IMR-90 (cell line): ENCODE measurements at places on chromosomes 5 and 9. TPM values are rescaled to one million over a fixed set of nuclear protein-coding genes. Genes with fewer than 3 reads are reported as not detected.

- DNase-seq = no peak
Measured at GRCh38 chr9:128280084-128280622, 4.1 kb downstream of the SWI5 start.

- DNase-seq = no peak
Measured at GRCh38 chr9:73133921-73134407, 17.7 kb upstream of the ANXA1 start.

- no peak for DNase-seq
Measured at GRCh38 chr9:93125331-93125894, 8.6 kb downstream of the NINJ1 start.

The IFNA13 gene
- total RNA-seq = not detected in 2 replicates

DNA sequence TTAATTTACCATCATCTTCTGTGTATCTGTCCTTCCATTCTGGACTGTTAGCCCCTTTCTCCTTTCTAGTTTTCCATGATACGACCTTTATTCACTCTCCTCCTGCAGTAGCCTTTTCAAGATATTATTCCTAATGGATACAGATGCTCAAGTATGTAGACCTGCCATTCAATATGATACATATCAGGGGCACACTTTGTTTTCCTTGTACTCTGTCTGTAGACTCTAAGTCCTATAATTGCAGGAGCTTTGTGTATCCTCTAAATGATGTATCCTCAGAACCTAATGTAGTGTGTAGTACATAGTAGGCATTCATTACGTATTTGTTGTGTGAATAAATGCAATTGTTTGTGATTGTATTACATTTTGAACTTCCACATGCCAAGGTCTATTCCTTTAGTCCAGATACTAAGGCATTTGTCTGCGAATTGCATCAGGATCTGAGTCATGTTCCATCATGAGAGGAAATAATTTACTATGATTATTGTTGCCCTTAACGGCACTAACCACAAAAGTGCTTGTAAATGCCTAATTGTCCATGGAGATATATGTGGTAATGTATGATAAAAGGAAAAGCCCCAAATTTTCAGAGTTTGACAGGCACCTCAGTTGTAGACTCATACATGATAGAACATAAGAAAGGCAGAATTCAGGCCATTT, 57.1 kb upstream of the IZUMO3 start:
- no peak for DNase-seq

The C9orf72 gene
- total RNA-seq = 3.4 and 5.0 TPM in 2 replicates

GRCh38 chr9:24846248-24846912, 300.7 kb upstream of the IZUMO3 start:
- no peak for DNase-seq

DNA sequence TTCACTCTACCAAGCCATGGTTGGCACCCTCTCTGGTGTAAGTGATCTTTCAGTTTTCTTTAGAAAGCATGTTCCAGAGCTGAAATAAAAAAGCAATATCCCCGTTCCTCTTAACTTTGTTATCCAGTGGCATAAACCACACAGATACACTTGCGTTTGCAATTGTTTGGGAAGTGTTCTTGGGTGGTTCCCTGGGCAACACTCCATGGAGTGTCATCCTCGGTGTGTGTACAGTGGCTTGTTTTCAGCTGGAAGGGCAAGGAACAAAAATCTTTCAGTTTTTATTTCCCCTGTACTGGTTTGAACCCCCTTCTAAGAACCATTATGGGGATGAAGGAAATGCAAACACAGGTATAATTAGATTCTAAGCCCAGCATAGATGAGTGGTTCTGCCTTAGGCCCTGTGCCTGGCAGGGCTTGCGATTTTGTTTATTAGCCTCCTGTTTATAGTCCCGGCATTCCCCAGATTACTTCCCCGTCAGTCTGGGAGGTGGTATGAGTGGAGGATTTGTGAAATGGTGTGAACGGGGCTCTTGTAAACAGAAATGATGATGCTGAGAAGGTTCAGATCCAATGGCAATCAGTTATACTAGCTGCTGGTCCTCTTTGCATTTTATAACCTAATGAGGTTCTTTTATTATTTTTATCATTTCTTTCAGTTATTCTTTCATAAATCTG, 76.0 kb upstream of the CD180 start:
- DNase-seq = no peak

The CREB3 gene
- 105 and 106 TPM in 2 replicates for total RNA-seq

DNA sequence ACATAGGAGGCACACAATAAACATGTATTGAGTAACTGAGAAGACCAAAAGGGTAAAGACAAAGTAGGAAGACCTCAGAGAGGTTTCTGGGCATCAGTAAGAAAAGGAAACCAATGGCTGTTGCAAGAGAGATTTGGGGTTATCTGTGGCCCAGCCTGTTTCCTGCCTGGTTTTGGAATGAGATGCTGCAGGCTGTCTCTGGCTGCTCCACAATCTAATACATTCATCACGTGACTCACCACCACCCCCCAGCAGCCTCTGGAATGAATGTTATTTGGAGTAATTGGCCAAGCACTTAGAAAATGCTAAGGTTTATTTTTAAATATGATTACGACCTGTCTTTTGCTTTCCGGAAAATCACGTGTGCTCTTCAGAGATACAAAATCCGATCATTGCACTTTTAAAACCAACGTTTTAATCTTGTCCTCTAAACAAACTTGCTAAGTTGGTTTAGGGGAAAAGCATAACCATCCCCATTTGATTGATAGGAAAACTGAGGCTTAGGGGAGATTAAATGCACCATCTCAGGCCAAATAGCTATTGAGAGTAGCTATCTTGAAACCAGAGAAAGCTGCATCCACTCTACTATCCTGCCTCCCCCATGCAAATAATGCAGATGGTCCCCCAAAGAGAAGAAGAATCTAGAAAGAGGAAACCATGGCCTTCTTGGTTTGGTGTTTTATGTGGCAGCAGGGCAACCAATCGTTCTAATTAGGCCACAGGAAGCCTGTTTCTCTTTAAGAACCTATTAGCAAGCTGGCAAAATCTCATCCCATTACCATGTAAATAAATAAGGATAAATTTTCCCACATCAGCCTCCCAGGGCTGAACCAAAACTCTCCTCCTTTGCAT, 151.8 kb upstream of the ADRA1B start:
- DNase-seq = peak; percentile 94

GRCh38 chr5:126002222-126002897, 420.8 kb upstream of the GRAMD2B start:
- DNase-seq = peak; percentile 85

- DNase-seq = no peak
Measured at GRCh38 chr5:159450417-159450816, 120.1 kb upstream of the IL12B start.

DNA sequence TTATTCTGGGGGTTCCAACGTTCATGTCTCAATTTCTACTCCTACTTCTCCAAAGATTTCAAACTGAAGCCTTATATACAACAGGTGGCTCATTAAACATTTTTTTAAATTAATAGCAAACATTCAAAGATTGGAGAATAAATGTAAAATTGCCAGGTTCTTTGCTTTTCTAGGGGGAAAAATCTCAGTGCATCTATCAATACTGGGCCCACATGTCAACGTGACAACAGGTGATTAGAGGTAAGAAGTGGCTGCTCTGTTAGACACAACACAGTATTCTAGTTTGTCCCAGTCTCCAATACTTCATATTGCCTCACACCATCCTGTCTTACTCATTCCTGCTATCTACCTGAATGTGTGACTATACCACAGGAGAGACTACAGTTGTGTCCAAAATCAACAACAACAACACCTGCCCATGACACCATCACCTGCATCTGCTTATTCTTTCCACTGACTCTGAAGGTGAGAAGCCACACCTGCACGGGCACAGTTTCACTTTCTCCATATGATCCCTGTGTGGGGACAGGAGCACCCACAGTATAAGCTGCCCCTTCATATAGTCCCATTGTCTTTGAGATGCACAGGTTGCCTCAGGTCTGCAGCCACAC, 110.2 kb downstream of the LHFPL2 start:
- no peak for DNase-seq

GRCh38 chr9:93452710-93453046, 703 bp downstream of the FAM120AOS start:
- no peak for DNase-seq

DNA sequence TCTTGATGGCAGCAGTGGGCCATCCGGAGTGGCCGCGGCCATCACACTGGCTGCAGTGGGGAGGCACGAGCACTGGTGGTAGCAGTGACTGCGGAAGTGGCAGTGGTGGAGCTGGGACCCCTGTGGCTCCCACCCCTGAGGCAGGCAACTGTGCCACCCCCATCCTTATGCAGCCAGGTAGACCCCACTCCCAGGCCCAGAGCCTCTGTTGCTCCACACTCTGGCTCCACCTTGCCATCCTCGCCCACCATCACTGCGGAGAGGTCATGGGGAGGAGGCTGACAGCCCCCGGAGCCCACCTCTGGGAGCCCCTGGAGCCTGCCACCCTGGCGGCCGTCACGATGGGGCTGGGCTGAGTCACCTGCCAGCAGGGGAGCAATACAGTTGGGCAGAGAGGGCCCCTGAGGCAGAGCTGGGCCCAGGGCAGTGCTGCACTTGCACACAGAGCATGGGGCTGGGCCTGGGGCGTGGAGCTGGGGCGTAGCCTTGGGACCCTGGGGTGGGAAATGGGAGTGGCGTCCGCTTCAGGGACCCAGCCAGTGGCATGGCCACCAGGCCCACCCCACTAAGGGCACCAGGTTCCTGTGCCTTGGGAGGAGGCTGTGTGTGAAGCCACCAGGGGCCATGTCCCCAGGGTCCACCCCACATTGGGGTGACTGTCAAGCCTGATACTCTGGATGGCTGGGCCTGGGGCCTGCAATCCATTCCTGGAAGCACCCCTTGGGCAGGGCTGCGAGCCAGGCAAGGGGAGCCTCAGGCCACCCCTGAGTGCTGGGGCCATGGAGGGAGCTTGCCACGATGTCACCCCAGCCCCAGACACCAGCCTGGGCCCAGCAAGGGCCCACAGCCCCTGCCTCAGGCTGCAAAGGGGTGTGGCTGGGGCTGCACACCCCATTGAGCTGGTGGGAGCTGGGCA, 7.7 kb downstream of the AMBP start:
- no peak for DNase-seq

DNA sequence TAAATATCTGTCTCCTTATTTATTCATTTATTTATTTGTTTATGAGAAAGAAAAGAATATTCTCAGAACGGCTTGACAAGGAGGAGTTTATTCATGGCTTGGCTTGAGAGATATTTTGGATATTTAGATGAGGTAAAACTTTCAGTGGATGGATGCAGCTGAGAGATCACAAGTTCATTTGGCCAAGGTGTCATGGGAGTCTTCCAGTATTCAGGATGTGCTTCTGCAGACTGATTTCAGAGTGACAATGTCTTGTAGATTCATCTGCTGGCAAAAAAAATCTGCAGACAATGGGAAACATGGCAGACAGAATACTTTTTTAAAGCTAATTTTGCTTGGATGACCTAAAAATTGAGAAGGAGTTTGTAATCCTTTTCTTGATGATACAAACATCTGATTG, 38.5 kb downstream of the XRCC4 start:
- no peak for DNase-seq

DNA sequence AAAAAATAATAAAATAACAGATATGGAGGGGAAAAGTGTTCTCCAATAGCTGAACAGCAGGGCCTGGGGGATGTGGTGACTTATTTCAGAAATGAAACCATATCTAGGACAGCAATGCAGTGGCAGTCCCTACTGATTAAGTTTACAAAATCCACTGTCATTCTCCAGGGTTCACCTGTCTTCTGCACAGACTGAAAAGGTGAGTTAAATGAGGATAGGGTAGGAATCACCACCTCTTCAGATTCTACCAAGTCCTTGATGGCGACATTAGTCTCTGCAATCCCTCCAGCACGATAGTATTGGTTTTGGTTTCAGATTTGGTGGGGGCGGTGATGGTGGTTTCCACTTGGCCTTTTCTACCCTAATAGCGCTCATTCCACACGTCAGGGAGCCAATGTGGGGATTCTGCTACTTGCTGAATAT, 32.3 kb upstream of the NPM1 start:
- DNase-seq = no peak

DNA sequence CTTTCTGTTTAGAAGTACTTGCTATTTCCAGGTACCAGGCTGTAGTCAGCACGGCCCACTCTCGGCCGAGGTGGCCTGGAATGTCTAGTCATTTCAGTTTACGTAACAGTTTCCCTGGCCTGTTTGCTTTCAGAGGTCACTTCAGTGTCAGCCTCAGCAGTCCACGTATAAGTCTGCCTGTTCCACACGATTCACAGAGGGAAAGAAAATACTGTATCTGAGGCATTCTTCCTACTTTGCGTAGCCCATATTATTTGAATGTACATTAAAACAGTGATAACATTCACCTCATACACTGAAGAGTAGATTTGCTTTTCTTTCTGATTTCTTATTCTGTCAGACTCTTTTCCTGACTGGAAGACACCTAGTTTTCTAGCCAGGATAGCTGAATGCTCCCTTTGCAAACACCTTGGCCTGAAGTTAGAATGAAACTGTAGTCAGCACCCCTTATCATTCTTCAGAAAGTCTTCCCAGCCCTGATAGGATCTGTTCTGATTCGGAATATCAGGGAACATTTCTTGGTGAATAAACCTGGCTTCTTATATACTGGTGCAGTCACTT, 140.9 kb downstream of the AOPEP start:
- DNase-seq = peak; percentile 91

GRCh38 chr9:111438541-111439235, 45.5 kb downstream of the ECPAS start:
- peak; percentile 32 for DNase-seq

GRCh38 chr5:10393491-10393890, 40.0 kb downstream of the MARCHF6 start:
- peak; percentile 60 for DNase-seq

GRCh38 chr5:13780081-13780480, 164.4 kb downstream of the DNAH5 start:
- no peak for DNase-seq

GRCh38 chr9:124950050-124950718, 9.3 kb upstream of the GOLGA1 start:
- no peak for DNase-seq

The SLC36A3 gene
- total RNA-seq = not detected in 2 replicates

DNA sequence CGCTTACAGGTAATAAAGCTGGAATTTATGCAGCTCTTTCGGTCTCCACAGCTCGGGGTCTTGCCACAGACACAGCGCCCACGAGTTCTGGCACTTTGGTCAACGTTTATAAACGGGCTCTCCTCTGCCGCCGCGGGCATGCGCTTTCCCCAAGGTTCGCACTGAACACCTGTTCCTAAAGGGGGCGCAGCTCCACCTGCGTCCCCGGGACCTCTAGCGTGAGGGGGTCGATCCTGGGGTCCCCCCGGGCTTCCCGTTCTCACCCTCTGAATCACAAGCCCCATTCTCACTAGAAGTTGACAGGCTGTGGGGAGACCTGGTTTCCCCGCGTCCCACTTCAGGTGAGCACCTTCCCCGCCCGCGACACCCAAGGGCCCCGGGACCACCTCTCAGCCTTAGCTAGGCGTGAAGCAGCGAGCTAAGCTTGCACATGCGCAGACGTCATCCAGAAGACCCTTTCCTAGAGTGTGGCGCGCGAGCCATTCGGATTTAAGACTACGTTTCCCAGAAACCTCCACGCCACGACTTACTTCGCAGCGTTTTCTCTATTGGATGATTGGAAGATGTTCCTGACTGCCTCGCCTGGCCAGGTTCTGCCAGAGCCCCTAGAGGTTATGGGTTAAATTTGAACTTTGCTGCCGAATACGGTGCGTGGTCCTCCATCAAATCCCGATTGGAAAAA, 21.3 kb upstream of the ZNF782 start:
- peak; percentile 68 for DNase-seq
